ENCODE measurements at places on chromosomes 5 and 9. TPM values are rescaled to one million over a fixed set of nuclear protein-coding genes. Genes with fewer than 3 reads are reported as not detected.

DNA sequence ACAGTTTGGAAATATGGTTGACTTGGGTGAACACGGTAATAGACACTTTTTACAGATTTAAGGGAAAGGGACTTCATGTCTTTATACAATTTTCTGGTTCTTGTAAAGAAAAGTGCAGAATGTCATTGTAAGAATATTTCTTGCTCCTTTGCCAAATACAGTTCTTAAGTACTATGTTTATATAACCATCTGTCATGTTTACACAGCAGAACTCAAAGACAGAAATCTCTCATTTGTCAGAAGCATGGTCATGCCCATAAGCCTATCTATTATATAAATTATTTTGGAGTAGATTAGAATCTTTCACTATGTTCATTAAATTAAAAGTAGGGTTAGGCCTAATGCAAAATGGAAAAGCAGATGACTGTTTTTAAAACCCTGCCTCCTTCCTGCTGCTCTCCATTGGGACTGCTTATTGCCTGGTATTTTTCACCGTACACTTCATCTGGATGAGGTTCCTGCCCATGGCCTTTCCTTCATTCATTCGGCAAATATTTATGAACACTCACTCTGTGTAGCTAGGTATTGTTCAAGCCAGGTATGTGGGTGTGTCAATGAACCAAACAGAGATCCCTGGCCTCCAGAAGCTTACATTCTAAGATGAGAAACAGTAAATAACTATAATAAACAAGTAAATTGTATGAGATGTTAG is 558.1 kb downstream of the NR2F1-AS1 start:
- H3K27me3 ChIP-seq: no peaks in the 10 kb centered on the region
- H3K27ac ChIP-seq: no peak overlapping the region
- no peak overlapping the region for H3K4me3 ChIP-seq
- H3K36me3 ChIP-seq: no peaks in the 10 kb centered on the region
- no peaks in the 10 kb centered on the region for H3K4me1 ChIP-seq

DNA sequence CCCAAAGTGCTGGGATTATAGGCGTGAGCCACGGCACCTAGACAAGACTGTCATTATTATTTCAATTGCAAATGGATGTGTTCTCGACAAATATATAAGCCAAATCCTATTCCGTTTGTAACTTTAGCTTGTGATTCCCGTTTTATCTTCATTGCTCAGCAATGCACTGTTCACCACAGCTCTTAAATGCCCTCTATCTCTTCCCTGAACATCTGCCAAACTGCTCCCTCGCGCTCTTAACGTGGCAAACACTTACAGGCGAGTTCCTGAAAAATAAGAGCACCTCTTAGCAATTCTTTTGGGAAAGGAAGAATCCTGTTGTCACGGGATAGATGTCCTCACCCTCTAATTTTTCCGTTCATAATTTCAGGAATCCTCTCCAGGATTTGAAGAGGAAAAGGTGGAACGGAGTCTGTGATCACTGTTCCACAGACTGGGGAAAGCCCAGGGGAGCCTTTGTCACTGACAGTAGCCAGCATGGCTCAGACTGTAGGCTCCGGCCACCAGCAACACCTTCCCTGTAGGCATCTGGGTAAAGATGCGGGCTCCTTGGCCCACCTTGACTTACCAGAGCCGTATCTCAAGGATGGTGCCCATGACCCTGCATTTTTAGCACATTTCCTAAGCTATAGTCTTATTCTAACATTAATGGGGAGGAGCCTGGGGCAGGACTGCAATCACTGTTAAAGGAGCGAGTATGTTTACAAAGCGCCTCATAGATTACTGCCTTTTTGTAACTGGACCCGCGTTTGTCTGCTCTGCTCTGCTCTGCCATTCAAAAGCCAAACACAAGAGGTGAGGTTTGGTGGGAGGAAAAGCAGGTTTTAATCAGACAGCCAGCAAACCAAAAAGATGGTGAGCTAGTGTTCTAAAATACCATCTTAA is 20.2 kb upstream of the GNPDA1 start:
- no peaks in the 10 kb centered on the region for H3K36me3 ChIP-seq
- no peak overlapping the region for H3K4me3 ChIP-seq
- no peaks in the 10 kb centered on the region for H3K4me1 ChIP-seq

- H3K27me3 ChIP-seq: peaks cover 5% of the 10 kb centered on the region
Measured at GRCh38 chr5:172496671-172497371, 42.5 kb upstream of the SH3PXD2B start.

- no peak for DNase-seq
- no peak overlapping the region for H3K4me3 ChIP-seq
- H3K27ac ChIP-seq: no peak overlapping the region
Measured at GRCh38 chr5:34535944-34536623, 120.0 kb upstream of the RAI14 start.

DNA sequence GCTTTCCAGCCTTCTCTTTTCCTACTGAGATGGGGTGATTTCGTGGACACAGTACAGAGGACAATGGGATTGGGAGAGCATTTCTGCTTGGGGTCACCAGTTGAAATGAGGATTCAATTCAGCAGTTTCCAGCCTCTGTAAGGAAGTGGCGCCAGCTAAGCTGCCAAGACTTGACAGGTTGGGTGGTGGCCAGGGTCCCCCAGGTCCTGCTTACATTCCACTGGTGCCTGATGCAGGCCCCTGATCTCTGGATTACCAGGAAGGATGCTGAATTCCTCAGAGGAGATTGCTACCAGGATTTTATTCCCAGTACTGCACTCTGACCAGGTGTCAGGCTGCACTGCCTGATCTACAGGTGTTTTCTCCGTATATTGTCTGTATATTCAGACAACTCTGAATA is 119.7 kb downstream of the PSD2 start:
- no peak overlapping the region for H3K27ac ChIP-seq
- peaks cover 25% of the 10 kb centered on the region for H3K27me3 ChIP-seq
- H3K4me3 ChIP-seq: no peak overlapping the region

- H3K4me1 ChIP-seq: no peaks in the 10 kb centered on the region
- H3K27ac ChIP-seq: no peak overlapping the region
- no peak overlapping the region for H3K4me3 ChIP-seq
- no peaks in the 10 kb centered on the region for H3K36me3 ChIP-seq
- peaks cover 49% of the 10 kb centered on the region for H3K27me3 ChIP-seq
- DNase-seq: no peak
Measured at GRCh38 chr9:115006660-115007059, 76.3 kb upstream of the TNFSF8 start.

GRCh38 chr5:53397141-53397757 is 83.2 kb upstream of the FST start:
- H3K27ac ChIP-seq: no peak overlapping the region
- peaks cover 9% of the 10 kb centered on the region for H3K4me1 ChIP-seq
- H3K36me3 ChIP-seq: no peaks in the 10 kb centered on the region
- no peaks in the 10 kb centered on the region for H3K27me3 ChIP-seq

- peaks cover 38% of the 10 kb centered on the region for H3K4me1 ChIP-seq
- peak overlapping the region; percentile 77 for H3K27ac ChIP-seq
- H3K36me3 ChIP-seq: no peaks in the 10 kb centered on the region
- peak; percentile 12 for DNase-seq
- no peaks in the 10 kb centered on the region for H3K27me3 ChIP-seq
- no peak overlapping the region for H3K4me3 ChIP-seq
Measured at GRCh38 chr9:106920701-106921283, 57.8 kb downstream of the ZNF462 start.

GRCh38 chr5:77846422-77847128 is 70.4 kb upstream of the TBCA start:
- H3K4me1 ChIP-seq: no peaks in the 10 kb centered on the region
- no peak overlapping the region for H3K4me3 ChIP-seq
- no peak overlapping the region for H3K27ac ChIP-seq

DNA sequence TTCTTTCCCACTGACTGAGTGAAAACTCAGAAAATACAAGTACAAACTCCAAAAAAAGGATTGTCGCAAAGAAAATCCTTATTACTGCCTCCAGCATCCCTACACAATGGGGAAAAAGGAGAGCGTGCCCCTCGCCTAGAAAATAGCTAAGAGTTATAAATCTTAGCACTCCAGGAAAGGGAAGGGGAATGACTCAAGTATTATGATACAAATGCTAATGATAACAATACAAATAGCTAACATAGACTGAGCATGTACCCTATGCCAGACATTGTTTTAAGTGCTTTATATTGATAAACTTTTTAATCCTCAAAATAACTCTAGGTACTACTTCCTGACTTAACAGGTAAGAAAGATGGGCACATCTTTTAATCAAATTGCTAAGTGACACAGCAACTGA is 70.8 kb upstream of the VCAN start:
- H3K36me3 ChIP-seq: no peaks in the 10 kb centered on the region
- no peaks in the 10 kb centered on the region for H3K27me3 ChIP-seq
- no peak for DNase-seq
- H3K27ac ChIP-seq: no peak overlapping the region
- no peak overlapping the region for H3K4me3 ChIP-seq

DNA sequence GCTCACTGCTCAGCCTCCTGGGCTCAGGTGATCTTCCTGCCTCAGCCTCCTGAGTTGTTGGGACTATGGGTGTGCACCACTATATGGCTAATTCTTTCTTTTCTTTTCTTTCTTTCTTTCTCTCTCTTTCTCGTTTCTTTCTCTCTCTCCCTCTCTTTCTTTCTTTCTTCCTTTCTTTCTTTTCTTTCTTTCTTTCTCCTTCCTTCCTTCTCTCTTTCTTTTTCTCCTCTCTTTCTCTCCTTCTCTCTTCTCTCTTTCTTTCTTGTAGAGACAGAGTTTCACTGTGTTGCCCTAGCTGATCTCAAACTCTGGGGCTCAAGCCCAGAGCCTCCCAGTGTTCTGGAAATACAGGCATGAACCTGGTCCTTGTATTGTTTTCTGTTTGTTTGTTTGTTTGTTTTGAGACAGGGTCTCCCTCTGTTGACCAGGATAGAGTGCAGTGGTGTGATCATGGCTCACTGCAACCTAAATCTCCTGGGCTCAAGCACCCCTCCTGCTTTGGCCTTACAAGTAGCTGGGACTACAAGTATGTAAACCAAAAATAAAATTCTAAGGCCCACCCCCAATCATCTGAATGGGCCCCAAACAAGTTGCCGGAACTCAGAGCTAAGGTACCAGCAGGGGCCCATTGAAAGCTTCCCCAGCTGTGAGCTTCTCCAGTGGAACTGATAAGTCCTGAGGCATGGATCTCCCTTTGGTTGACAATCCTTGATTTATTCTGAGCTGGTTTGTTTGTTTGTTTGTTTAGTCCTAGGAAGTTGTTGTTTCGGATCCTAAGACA is 11.9 kb upstream of the BTF3 start:
- no peak for DNase-seq
- H3K4me3 ChIP-seq: no peak overlapping the region
- no peaks in the 10 kb centered on the region for H3K4me1 ChIP-seq

DNA sequence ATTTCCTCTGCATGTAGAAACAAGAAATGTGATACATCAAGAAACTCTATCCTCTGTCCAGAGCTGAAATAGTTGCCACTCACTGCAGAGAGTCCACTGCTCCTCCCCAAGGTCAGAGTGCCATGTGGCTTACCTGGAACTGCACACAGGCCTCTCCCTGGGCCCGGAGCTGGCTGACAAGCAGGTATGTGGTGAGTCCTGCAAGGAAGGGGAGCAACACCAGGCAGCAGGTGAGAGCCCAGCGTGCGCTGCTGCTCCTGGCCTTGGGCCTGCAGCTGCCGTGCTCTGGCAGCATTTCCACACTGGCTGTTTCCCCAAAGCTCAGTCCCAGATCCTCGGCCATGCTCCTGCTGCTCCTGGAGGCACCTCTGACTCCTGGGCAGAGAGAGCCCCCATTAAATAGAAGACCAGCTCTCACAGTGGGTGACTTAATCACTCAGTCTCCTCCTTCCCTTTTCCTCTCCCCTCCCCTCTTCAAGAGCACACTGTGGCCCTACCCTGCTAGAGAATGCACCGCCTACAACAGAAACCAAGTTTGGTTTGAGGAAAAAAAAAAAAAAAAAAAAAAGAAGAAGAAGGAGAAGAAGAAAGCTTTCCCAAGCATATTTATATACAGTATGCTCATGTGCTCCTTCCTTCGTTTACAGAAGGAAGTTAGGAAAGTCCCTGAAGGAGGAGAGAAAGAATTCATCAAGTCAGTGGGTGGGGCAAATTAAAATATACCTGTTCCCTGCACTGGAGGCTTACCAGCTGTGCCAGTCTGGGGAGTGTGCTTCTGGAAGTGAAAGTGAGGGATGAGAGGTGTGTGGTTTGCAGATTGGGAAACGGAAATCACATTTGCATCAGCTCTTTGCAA is at the start of gene TNFSF15:
Gene TNFSF15 (minus strand): TSS at position 370 of the 856 bp plus-strand sequence. CDS start 27 bp downstream, at position 343.
- peaks cover 26% of the 10 kb centered on the region for H3K4me1 ChIP-seq
- DNase-seq: no peak
- no peak within 1 kb of the TSS for H3K4me3 ChIP-seq
- peaks cover 3% of the 10 kb centered on the region for H3K27me3 ChIP-seq

DNA sequence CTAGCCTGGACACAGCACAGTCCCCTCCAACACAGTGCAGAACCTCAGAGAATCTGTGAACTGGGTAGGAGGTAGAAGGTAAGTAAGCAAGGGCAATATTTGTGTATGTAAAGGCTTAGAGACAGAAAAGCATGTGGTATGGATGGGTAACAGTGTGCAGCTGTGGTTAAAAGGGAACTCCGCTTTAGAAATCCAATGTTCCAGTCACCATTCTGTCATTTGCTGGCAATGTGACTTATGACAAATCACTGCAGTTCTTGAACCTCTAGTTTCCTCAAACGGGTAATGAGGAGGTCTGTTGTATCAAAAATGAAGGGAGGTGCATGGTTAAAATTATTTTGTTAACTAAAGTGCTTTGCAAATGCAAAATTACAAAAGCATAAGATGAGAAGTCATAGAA is 125.5 kb upstream of the IFNE start:
- no peaks in the 10 kb centered on the region for H3K36me3 ChIP-seq
- H3K27me3 ChIP-seq: no peaks in the 10 kb centered on the region
- peaks cover 79% of the 10 kb centered on the region for H3K4me1 ChIP-seq
- H3K4me3 ChIP-seq: no peak overlapping the region
- peak overlapping the region; percentile 23 for H3K27ac ChIP-seq
- no peak for DNase-seq

DNA sequence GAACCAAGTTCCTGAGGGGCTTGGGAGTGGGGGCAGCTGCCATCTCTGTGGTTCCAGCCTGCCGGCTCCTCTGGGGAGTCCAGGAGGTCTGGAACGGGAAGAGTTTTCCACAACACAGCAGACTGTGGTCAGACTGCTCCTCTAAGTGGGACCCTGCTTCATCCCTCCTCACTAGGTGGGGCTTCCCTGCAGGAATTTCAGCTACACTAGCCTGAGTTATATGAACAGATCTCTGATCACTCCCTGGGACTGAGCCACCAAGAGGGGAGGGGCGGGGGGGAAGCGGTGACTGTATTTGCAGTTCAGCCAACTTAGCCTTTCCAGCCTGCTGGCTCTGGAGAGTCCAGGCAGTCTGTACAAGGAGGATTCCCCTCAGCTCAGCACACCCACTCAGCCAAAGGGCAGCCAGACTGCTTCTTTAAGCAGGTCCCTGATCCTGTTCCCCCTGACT is 19.4 kb downstream of the DTWD2 start:
- no peaks in the 10 kb centered on the region for H3K4me1 ChIP-seq
- H3K36me3 ChIP-seq: no peaks in the 10 kb centered on the region
- DNase-seq: no peak
- H3K27me3 ChIP-seq: no peaks in the 10 kb centered on the region
- no peak overlapping the region for H3K4me3 ChIP-seq

GRCh38 chr5:127899214-127899610 is 184.4 kb upstream of the SLC12A2 start:
- H3K27me3 ChIP-seq: no peaks in the 10 kb centered on the region
- no peak overlapping the region for H3K4me3 ChIP-seq
- H3K36me3 ChIP-seq: no peaks in the 10 kb centered on the region
- no peaks in the 10 kb centered on the region for H3K4me1 ChIP-seq
- no peak for DNase-seq
- H3K27ac ChIP-seq: no peak overlapping the region

GRCh38 chr5:129716235-129716634 is 31.7 kb upstream of the MINAR2 start:
- no peak overlapping the region for H3K4me3 ChIP-seq
- no peaks in the 10 kb centered on the region for H3K4me1 ChIP-seq
- no peak for DNase-seq
- no peaks in the 10 kb centered on the region for H3K36me3 ChIP-seq
- H3K27me3 ChIP-seq: no peaks in the 10 kb centered on the region

SLC6A18 gene
- total RNA-seq: not detected

PTGDS gene
- total RNA-seq: 3.1 TPM

SHLD3 gene
- total RNA-seq: 2.8 TPM

CTNND2 gene
- not detected for total RNA-seq

GMCL2 gene
- total RNA-seq: not detected

All from HCT116 (cell line).